Stimulated activated CD4-positive, alpha-beta T cell treated with anti-CD3 and anti-CD28 coated beads, Interleukin-4, amount 100 ng/mL, for 48 hours (primary cell): ENCODE measurements at places on chromosomes 1 and 21.

DNA sequence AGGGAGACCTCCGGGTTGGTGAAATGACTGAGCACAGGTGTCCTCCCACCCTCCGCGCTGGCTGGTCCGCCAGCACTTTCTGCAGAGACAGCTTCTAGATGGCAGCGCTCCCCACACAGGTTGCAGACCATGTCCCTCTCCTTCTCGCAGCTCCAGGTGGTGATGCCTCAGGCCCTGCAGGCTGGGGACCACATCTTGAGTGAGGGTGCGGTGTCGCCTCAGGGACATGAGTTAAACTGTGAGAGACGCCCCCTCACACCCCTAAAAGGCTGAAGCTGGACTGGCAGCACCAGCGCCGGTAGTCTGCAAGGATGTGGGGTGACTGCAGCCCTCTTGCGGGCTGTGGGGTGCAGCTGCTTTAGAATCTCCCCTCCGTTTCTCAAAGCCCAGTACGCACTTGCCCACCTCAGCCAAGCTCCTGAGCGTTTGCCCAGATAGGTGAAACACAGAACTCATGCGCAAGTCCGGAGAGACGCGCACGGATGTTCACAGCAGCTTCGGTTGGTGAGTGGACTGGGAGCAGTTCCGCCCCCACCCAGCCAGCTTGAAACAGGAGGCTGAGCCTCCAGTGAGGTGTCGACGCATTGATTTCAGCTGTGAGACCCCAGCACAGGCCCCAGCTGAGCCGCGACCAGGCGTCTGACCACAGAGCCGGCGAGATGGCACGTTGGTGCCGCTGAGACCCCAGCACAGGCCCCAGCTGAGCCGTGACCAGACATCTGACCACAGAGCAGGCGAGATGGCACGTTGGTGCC is 28.6 kb downstream of the COL6A1 start:
- DNase-seq = no peak

- DNase-seq = no peak
Observed at GRCh38 chr1:38727684-38728584, 131.6 kb downstream of the RRAGC start.

- DNase-seq = no peak
Observed at GRCh38 chr21:41086569-41086968, 81.4 kb upstream of the BACE2 start.

DNA sequence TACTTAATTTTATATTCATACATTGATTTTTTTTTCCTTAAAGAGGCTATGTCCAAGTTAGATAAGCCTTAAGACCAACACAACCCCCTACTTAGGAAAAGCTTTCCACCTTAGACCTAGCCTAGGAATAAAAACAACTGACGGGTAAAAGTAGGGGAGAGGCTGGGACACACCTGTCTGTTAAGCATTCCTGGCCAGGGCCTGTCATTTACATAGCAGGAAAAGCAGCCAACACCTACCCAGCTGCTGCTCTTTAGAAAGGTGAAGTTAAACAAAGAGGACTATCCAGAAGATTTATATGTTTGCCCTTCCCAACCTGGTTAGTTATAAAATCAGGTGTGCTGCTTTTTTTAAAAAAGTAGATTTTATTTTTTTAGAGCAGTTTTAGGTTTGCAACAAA is 29.1 kb upstream of the SAMD13 start:
- DNase-seq = no peak

DNA sequence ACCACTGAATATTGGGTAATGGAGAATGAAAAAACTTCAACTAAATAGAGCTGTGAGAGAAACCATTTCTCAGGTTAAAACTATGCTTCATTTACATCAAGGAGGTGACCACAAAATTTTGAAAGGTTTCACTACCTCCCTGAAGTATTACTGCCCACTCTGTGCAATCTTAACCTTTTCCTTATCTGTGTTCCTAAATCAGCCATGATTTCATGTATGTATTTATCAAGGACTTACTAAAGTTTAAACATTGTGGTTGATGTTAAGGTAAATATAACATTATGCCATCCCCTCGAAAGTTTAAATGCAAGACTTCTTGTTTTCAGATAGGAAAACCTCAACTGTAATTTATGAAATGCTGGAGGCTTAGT is 84.4 kb downstream of the CLEC20A start:
- DNase-seq = no peak

GRCh38 chr1:12607263-12607662 is 10.7 kb downstream of the DHRS3 start:
- no peak for DNase-seq

DNA sequence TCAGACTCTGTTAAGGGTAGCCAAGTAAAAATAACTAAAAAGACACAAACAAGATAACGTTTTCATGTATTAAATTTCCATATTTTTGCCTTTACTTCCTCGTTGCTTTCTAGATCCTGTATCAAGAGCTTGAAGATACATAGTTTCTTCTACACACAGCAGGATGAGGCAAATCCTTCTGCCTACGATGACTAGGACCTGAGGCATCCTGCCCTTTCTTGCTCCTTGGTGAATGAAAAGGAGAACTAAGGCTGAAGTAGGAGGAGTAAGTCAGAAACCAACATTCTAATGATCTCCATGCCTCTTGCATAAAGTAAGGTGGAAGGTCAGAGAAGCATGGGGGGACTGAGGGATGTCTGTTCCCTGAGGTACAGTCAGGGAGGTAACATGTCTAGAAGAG is 102.6 kb downstream of the GPATCH2 start:
- no peak for DNase-seq
